ENCODE measurements at places on chromosomes 2 and 18.

- DNase-seq = no peak
Measured at GRCh38 chr2:222649801-222650200, 6.1 kb downstream of the FARSB start.

DNA sequence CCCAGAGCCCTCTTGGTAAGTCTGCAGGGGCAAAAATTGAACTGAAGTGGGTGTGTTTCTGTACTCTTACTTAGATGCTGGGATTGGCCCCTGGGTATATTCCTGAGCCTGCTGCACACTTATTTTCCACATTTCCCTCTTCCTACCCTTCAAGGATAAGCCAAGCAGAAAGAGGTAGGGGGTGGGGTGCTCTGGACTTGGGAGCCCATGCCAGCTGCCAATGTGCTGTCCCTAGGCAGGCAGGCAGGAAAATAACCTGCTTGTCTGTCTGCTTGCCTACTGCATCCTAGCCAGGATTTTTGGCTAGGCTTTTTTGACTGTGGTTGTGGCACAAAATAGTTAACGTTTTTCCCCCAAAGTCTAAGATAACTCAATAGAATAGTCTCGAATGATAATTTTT, 234.3 kb downstream of the ALK start:
- DNase-seq = no peak

GRCh38 chr18:7775128-7775527, 208.0 kb downstream of the PTPRM start:
- no peak for DNase-seq

GRCh38 chr2:123162400-123163016, 862.6 kb upstream of the CNTNAP5 start:
- DNase-seq = no peak

- DNase-seq = no peak
Measured at GRCh38 chr2:104736026-104736425, 117.9 kb upstream of the POU3F3 start.

DNA sequence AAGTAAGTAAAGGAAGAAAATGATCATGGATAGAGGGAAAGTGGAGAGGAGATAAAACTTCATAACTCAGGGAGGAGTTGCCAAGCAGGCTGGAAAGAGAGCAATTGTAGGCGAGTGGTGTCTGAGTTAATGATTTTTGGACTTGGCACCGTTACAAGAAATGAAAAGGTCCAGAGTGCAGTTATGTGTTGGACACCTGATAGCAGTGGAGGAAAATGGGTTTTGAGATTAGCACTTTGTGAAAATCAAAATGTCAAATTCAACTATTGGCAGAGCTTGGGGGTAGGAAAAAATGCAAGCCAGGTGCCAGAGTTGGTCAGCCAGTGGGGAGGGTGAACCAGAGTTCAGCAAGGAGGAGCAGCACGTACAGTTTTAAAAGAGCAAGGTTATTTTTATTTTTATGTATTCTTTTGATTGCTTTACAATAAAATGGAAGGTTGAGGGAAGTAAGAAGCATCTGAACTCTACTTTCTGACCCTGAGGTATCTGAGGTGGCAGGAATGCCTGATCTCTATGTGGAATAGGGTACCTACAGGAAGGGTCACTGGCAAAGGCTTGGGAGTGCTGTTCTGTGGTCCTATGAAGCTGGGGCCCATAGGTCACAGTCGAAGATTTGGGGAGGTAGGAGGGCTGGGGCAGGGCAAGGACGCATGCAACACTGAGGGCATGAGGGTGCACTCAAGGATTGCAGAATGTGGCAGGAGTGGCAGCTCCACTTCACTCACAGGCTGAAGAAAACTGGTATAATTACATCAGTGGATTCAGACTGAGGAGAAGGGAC, 127.5 kb downstream of the CD8B2 start:
- no peak for DNase-seq

- DNase-seq = no peak
Measured at GRCh38 chr2:84492571-84492970, 23.7 kb upstream of the DNAH6 start.

GRCh38 chr2:46471-47345, at the start of gene FAM110C:
TSS of gene FAM110C (minus strand) at chr2:46505. CDS start at chr2:46385, 120 bp downstream.
- peak; percentile 31 for DNase-seq

DNA sequence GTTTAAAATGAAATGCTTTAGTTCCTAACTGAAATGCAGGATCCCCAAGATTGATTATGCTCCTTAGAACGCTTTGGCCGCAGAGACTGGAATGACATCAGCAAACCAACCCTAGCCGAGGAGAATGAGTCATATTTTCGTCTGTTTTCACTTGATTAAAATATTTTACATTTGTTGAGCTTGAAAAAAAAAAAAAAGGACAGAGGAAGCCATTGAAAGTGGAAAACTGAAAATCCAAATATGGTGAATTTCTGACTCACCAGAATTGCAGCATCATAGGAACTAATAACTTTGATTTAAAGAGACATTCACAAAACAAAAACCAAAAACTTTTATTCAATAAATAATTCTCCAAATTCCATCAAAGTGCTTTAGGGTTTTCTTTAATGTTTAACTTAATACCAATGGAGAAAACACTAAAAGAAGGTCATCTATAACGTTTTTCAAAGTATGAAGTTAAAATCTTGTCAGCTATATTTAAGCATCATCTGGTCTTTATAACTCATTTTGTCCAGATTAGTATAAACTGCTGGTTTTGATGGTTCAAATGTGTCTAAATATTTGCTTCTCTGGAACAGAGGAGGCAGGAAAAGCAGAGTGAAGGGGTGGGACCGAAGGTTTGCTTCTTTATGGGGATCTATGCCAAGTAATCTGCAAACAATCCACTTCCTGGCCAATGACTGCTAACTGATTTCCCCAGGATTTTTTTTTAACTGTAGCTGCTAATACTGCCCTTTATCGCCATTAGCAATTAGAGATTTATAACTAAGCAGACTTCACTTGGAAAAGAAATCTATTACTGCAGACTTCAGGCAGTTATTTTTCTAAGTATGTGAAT, 30.9 kb upstream of the COL5A2 start:
- DNase-seq = no peak

Measured in effector memory CD8-positive, alpha-beta T cell (primary cell).